ENCODE measurements at places on chromosomes 13 and 19. TPM values are rescaled to one million over a fixed set of nuclear protein-coding genes. Genes with fewer than 3 reads are reported as not detected.
A peak's percentile ranks its signal among the peaks of the same experiment; 100 is the strongest.

LRRC63 gene
- total RNA-seq: not detected

ZNF536 gene
- 2.2 TPM for total RNA-seq

ZNF222 gene
- total RNA-seq: 2.6 TPM

NUFIP1 gene
- 3.1 TPM for total RNA-seq

ADPRHL1 gene
- total RNA-seq: 468 TPM

CD209 gene
- total RNA-seq: 15.6 TPM

DNA sequence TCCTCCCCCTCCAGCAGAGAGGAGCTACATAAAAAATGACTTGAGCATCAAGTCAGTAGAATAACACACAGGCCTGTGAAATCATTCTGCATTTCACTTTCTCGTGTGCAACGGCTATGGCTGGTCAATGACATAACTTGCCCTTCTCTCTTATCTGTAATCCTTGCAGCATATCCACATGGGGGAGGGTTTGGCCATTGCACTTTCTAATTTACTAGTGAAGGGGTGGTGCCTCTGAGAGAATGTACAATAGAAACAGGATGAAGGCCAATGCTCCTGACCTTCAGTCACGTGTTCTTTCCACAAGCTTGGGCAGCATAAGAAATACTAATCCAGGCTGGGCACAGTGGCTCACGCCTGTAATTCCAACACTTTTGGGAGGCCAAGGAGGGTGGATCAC lies 641.0 kb upstream of the ARGLU1 start:
- no peak for DNase-seq

- DNase-seq: no peak
These were observed 171.8 kb downstream of the STK24 start for GRCh38 chr13:98405107-98405571.

VSTM2B gene
- not detected for total RNA-seq

DNA sequence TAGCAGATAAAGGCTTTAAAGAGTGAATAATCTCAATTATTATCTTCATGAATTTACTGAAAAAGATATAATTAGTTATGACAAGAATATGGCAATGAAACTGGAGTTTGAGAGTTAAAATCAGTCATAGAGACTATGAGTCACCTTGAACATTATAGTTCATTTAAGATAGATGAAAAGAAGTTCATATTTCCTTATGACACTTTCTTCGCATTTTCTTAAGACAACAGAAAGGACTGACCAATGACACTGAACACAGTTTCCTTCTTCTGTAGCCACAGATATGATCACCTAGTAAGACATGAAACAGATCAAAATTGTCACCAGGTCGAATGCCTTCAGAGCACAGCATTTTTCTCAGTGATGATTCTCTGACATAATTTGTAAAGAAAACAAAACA lies 202.1 kb downstream of the KLF12 start:
- no peak for DNase-seq

DNA sequence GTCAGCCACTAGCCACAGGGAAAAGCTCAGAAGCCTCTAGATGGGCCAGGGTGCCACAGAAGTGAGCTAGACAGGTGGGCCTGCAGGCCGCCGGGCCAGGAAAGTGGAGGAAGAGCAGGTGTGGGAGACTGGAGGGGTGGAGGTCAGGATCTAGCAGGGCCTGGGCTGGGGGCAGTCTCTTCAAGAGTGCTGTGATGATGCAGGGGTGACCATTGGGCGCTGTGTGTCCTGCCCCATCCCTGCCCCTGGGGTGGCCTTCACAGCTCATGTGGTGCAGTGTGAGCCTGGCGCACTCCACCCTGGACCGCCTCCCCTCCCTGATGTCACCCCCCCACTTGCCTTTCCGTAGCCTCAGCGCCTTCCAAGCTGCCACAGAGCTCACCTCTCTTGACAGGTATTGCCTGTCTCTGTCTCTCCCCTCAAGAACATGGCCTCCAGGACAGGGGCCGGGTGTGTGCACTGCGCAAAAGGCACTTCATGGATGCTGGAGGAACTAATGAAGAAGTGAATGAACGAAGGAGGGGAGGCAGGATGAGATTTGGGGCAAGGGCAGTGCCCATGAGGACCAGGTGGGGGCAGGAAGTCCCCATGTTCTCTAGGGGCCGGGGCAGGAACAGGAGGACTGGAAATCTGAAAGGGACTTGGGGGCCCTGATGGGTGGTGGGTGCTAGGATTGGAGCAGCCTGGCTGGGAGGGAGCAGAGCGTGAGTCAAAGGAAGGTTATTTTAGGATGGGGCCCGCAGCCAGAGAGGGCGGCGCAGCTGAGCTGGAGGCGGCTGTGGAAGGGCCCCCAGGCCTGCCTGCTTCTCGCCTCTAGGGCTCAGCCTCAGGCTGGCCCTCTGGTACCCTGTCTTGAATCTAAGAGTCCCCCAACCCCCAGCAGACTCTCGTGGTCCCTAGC lies 6.6 kb downstream of the SSBP4 start:
- peak; percentile 81 for DNase-seq

DNA sequence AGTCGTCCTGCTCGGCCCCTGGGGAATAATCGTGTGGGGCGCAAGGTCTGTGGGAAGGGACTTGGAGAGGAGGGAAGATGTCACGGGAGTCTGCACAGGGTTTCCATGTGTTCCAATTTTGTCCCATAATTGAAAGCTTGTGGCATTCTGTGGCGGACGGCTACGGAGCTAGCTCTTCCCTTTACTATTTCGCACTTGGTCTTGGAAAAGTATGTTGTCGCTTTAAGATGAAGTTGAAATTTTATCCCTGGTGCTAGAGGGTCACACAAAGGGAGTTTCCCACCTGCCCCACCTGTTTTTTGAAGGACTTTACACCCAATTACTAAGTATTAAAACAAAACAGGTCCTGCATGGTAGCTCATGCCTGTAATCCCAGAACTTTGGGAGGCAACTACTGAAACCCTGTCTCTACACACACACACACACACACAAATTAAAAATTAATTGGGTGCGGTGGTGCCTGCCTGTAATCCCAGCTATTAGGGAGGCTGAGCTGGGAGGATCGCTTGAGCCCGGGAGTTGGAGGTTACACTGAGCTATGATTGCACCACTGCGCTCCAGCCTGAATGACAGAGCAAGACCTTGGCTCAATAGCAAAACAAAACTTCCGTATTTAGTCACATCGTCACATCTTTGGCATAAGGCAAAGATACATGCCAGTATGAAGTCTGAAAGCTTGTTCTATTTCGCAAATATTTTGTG lies 967 bp upstream of the TPT1 start:
- DNase-seq: peak; percentile 73

HTR2A gene
- total RNA-seq: not detected

DNA sequence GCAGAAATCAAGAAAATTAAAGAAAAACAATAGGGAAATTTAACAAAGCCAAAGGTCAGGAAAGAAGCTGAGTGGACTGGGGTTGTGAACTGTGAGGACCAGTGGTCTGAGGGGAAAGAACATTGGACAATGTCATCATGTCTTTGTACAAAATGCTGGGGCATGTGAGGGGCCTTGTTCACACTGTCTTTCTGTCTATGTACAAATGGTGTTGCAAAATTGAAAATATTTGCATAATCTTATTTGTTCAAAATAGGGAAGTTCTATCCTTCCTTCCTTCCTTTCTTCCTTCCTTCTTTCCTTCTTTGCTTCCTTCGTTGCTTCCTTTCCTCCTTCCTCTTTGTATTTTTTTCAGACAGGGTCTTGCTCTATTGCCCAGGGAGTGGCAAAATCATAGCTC lies 79.2 kb upstream of the SCEL start:
- no peak for DNase-seq

DNA sequence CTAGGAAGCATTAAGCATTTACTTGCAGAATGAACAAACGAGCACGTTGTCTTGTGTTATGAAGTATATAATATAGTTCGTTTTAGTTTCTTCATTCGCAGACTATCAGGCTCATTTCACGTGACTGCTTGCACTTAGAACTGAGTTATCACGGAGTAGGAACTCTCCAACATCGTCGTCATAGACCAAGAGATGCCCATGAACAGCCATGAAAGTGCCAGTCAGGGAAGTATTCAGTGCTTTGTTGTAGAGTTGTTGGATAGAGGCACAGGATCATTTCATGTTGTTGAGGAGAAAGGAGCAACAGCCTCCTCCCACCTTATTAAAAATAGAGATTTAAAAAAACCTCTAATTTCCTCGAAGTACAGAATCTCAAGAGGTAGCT lies 977 bp upstream of the IL17D start:
- DNase-seq: no peak

SIGLEC8 gene
- 0.08 TPM for total RNA-seq

BCAM gene
- total RNA-seq: 91.9 TPM

KLK3 gene
- total RNA-seq: not detected

GRCh38 chr13:104021806-104022397 lies 955.7 kb upstream of the SLC10A2 start:
- DNase-seq: no peak

PTPRS gene
- total RNA-seq: 61.0 TPM

- no peak for DNase-seq
These were observed 799.7 kb downstream of the DACH1 start for GRCh38 chr13:71067165-71067815.

- DNase-seq: peak; percentile 45
These were observed 119.8 kb downstream of the ATP11A start for GRCh38 chr13:112809332-112810315.

GRCh38 chr19:35011737-35012682 lies 11.9 kb downstream of the GRAMD1A start:
- peak; percentile 58 for DNase-seq

- DNase-seq: no peak
These were observed 76.7 kb downstream of the RASL11A start for GRCh38 chr13:27347211-27347772.

CHST8 gene
- total RNA-seq: 0.27 TPM

WDR62 gene
- total RNA-seq: 25.5 TPM

SOHLH2 gene
- total RNA-seq: not detected

- peak; percentile 77 for DNase-seq
These were observed 17.9 kb downstream of the UBAC2 start for GRCh38 chr13:99218545-99218944.

DNA sequence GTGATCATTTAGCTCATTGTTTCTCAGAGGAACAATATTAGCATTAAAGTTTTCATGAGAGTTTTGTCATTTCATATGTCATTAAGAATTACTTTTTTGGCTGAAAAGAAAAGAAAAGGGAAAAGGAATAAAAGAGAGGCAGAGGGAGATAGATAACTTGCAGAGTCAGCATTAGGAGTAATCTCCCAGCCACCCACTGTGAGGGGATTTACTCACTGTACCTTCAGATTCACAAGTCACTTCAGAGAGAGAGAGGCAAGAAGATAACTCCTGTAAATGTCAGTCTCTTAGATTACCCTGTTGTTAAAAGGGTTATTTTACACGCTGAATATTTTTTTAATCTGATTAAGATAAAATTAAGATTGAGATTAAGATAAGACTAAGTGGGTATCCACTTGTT lies 125.2 kb downstream of the POU4F1 start:
- no peak for DNase-seq

GRCh38 chr19:29878973-29879654 lies 62.9 kb upstream of the URI1 start:
- no peak for DNase-seq

GRCh38 chr13:27504128-27504867 lies 53.9 kb upstream of the MTIF3 start:
- DNase-seq: no peak

ZNF132 gene
- 5.1 TPM for total RNA-seq

DNA sequence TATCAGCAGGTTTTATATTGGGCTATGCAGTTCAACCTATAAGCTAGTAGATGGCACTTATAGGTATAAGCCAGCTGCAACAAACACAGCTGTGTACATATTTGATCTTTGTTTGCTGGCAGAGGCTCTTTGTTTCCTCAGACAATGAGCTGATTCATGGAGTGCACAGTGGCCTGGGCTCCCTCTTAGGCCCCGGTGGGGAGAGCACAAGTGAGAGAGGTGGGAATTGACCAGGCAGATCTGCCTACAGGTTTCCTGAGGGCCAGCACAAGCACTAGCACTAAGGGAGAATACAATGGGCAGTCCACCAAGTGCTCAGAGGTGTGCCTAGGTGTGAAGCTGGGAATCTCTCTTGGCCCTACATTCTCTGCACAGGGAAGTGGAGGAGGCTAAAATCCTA lies 1390.7 kb downstream of the SLITRK5 start:
- peak; percentile 25 for DNase-seq

DNA sequence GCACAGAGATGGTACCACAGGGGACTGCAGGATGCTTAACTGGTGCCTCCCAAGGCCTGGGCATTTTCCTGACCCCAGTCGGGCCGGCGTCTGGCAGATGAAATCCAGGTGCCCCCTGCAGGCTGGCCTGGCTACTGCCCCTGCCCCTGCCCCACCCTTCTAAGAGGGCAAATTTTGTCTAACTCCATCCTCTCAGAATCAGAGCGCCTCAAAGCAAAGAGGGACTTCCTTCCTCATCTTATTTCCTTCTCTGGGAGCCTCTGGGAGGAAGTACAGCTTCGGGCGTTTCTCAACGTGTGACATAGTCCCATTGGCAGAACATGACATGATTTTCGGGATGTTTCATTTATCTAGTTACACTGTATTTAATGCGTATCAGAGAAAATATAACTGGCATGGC lies 2.7 kb downstream of the PRKACA start:
- DNase-seq: peak; percentile 83

DNA sequence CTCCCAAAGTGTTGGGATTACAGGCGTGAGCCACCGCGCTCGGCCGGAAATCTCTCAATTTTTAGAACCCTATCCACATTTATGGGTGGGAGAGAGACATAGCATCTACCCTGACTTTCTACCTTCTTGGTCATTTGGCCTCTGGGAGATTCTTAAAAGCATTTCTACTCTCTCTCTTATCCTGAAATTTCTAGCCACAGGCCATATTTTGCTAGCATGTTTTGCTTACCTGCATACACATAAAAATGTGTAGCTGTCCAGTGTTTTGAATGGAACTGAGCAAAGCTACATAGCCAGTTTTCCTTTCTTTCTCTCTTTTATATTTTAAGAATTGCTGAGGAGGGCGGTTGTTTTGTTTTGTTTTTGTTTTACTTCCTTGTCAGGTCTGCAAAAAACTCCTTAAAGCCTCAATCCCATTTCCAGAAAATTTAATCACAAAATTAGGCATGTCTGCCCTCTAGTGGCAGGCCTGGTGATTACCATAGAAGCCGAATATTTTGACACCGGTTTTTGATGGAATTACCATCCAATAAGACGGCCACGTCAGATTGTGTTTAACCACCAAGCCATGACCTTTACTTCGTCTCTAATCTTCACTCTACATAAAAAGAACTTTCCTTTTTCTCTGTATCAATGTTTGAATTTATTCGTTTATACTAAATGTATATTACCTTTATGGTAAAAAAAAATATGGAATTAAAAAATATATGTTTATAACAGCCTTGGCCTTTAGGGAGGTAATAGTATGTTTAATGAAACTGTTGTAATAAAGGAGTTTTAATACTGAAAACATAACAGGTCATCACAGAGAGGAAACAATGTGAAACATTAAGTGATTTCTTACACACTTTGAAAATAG lies 34.4 kb upstream of the OXGR1 start:
- DNase-seq: no peak

TOMM40 gene
- total RNA-seq: 45.3 TPM

CNFN gene
- 0.87 TPM for total RNA-seq

All from Right ventricle myocardium inferior (tissue), 1 donor.